ENCODE measurements at places on chromosomes 5 and 9.

GRCh38 chr9:107914151-107914550 lies 424.6 kb upstream of the KLF4 start:
- DNase-seq, result no peak

DNA sequence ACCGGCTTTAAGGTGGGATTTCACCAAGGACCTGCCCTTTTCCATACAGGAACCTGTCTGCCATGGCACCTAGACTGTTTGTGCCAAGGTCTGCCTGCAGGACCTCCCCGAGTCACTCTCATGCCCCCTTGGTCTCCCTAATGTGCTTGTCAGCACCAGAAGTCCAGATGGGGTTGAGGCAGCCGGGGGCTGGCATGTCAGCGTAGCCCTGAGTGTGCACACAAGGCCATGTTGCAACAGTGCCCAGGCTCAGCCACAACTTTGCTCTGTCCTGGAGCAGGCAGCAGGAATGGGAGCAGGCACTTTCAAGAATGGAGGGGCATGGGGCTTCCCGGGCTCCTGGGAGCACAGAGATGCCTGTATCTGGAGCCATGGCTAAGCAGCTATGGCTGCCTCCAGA lies 621.5 kb downstream of the CDH9 start:
- DNase-seq, result no peak

DNA sequence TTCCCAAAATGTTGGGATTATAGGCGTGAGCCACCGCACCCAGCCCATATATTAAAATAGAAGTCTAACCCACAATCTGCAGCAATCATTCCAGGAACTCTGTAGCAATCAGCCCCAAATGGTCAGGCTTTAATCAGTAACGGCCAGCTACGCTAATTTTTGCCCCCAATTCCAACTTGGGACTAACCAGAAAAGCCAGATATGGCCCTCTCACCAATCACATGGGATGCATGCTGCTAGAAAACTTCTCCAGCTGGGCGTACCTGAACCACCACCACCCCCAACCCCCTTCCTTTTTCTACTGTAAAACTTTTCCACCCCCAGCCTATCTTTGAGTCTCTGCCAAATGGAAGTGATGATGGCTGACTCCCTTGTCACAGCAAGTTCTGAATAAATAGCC lies 4.1 kb downstream of the SUSD1 start:
- DNase-seq, result no peak

- no peak for DNase-seq
Observed at GRCh38 chr9:112072721-112073638, 102.1 kb downstream of the SUSD1 start.

GRCh38 chr5:176748073-176748966 lies 62.0 kb upstream of the UNC5A start:
- no peak for DNase-seq

GRCh38 chr9:34127035-34127948 lies 794 bp upstream of the DCAF12 start:
- DNase-seq, result no peak

- no peak for DNase-seq
Observed at GRCh38 chr5:144103611-144104485, 66.6 kb downstream of the YIPF5 start.

GRCh38 chr5:135843571-135844337 lies 9.3 kb downstream of the SLC25A48 start:
- DNase-seq, result no peak

Measured in stimulated activated CD4-positive, alpha-beta T cell treated with anti-CD3 and anti-CD28 coated beads, Interleukin-4, amount 100 ng/mL, for 1 hour (primary cell).